Hematopoietic multipotent progenitor cell treated with erythropoietin and hydrocortisone succinate and interleukin-3 and kit ligand, for 8 days (in vitro differentiated cells): ENCODE measurements at places on chromosomes 1 and 21.

GRCh38 chr1:167713330-167714081, 8.3 kb upstream of the MPZL1 start:
- DNase-seq, result peak; percentile 32

DNA sequence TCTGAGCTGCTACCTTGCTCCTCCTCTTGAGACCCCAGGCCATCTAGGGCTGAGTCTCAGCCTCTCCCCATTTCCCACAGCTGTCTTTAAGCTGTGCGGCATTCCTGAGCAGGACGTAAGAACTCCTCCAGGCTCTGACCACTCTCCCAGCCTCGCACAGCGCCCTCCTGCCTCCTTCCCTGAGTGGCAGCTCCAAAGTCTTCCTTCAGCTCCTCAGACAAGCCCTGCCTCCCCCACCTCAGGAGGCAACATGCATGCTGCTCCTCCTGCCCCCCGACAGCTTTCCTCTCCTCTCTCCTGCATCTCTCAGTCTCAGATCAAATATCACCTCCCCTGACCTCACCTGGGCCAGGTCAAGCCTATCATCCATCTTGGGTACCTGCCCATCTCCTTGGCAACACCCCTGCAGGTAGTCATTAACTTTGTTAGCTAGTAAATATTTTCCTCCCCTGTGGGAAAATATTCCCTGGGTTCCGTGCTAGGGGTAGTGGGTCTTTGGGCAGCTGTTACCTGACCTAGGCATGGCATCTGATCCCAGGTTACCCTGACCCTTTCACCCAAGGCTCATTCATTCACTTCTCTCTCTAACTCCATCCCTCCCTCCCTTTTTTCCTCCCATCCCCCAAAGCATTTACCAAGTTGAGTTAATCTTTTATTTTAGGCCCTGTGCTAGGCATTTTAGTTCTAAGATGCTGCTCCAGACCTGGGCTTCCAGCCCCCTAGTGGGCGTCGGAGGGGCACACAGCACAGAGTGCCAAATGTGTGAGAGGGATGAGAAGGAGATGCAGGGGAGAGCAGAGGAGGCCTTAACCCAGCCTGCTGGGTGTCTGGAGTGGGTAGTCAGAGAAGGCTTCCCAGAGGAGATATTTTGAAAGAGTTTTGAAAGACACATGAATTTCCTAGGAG, 419.9 kb downstream of the PTPRU start:
- DNase-seq, result no peak

DNA sequence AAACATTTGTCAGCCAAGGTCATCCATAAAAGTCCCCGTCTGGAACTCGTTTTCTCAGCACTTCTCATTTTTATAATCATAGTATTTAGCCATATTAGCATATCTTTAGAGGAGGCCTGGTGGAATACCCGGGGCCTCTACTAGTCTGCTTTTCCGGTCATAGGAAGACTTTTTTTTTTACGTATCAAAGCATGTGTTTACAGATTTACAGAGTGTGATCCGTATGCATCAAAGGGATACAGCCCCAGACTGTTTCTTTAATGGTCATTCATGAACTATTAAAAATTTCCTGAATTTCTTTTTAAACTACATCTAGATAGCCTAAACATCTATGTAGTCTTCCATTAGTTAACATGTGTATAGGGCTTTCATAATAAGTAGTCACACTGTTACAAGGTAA, 23.5 kb upstream of the DEGS1 start:
- DNase-seq, result no peak

DNA sequence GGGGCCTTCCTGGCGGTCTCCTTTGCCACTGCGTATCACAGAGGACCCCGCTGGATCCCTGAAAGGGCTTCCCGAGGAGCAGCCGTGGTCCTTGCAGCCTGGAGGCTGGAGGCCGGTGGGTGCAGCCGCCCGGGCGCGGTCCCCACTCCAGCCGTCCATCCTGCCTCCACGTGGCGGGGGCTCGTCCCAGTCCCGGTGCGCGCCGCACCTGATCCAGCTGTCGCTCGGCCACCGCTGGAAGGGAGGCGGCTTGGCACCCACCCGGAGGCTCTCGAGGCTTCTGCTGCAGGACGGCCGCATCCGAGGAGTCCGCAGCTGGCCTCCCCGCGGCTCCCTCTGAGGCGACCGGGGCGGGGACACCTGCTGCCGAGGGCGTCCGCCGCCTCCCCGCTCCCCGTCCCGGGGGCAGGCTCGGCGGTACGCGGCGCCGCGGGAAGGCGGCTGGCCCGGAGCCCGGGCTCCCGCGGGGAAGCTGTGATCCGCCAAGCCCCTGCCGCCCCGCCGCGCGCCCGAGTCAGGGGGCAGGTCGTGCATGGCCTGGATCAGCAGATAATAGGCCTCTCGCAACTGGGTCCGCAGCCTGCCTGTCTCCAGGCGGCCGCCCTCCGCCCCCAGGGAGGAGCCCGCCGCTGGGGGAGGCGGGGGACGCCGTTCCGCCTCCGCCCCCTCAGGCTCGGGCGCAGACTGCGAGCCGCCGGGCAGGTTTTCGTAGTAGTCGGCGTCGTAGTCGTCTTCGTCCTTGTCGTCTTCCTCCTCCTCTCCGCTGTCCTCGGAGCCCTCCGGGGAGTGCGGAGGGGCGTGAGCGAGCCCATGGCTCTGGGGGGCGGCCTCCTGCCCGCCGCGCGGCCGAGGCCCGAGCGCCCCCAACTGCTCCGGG, at the start of gene SYDE2:
SYDE2 (minus strand) TSS at position 554 of the 877 bp plus-strand sequence; CDS start at position 534, 20 bp downstream.
- DNase-seq, result peak; percentile 85

DNA sequence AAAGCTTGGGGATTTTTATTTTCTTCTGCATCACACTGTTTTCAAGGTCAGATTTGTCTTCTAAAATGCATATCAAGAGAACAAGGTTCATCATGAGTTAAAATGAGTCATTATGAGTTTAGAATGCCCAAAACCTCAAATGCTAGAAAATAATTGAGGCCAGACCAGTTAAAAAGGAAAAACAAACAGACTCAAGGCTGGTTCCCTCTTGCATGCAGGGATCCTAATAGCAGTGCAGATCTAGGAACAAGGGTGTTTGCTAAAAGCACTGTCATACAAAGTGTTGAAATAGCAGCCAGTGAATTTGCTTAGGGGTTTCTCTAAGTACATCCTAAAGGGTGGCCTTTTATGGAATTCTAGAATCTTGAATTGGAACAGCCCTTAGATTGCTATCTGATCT, 15.3 kb downstream of the BEND5 start:
- no peak for DNase-seq

- peak; percentile 70 for DNase-seq
Observed at GRCh38 chr1:46197964-46198811, at the start of gene POMGNT1. Gene POMGNT1 (minus strand): TSS chr1:46198434. CDS start chr1:46197821, 613 bp downstream.

DNA sequence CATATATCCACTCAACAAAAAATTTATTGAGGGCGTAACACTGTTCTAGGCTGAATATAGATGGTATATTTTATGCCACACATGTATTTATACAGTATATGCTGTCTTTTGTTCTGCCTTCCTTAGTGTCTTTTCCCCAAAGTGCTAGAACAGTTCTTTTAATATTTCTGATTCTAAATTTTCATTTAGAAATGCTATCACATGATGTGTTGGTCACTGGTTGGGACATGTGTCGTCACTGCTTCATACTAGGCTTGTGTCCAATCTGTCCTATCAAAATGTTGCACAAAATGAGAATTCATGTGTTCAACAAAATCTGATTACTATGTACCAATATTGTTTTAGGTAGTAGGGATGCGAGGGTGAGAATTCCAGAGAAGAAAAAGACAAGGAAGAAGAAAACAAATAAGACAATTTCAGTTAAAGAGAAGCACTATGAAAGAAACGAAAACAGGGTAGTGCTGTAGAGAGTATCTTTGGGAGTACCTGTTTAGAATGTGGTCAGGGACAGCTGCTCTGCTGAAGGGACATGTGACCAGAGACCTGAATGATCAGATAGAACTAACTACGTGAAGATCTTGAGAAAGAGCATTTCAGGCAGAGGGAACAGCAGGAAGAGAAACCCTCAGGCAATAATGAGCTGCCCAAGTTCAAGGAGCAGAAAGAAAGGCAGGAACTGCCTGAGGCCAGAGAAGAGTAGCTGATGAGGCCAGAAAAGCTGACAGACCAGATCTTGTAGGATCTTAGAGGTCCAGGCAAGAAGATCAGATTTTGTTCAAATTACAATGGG, 1.3 kb downstream of the KMO start:
- no peak for DNase-seq

- DNase-seq, result no peak
Observed at GRCh38 chr1:215890438-215890837, 323.3 kb downstream of the KCTD3 start.

GRCh38 chr1:16141573-16142336, 14.1 kb downstream of the EPHA2 start:
- DNase-seq, result no peak

- DNase-seq, result peak; percentile 1
Observed at GRCh38 chr1:232868793-232869491, 63.7 kb downstream of the MAP10 start.

- no peak for DNase-seq
Observed at GRCh38 chr1:114623364-114623763, 41.9 kb upstream of the BCAS2 start.

DNA sequence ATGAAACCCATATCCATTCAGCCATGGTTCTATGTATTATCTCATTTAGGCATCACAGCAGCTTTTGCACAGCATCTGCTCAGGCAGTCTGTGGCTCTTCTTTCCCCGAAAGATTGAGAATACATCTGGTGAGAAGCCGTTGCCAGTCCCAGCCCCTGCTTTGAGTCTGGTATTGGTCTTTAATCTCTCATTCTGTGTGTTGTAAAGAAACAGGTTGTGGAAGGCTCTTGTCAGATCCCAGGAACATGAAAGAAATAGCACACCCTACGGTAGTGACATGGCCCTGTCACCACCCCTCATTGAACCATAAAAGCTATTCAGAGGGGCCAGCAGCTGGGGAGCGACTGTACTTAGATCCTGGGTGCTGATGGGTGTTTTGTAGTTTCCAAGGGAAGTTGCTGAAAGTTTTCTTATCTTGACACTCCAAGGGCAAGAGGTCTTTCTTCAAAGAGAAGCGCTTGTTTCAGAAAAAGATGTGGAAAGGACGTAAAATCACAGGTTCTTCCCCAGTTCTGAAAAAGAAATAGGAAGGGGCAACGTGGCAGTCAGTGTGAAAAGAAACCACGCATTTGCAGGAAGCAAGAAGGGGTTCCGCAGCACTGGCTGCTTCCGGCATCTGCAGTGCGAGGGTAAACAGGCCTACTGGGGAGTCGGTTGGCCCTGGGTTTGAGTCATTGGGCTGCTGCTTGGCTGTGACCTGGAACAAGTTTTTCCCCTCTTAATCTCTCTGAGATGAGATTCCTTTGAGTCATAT, 145.0 kb downstream of the DHRS3 start:
- DNase-seq, result peak; percentile 82

DNA sequence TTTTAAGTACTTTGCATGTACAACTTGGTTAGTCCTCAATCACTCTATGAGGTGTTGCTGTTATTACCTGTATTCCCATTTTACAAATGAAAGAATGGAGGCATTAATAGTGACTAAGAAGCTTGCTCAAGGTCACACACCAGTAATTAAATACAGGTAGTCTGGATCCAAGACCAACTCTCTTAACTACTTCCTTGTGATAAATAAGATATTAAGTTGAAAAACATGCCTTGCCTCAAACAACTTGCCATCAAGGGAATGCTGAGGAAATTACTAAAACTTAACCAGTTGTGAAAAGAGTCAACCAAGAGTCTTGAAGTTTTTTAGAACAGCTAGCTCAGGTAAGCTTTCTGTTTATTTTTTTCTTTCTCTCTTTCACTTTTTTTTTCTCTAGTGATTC, 21.0 kb upstream of the LAMC1 start:
- DNase-seq, result no peak

GRCh38 chr1:228378090-228378872, 28.4 kb downstream of the TRIM11 start:
- peak; percentile 54 for DNase-seq

DNA sequence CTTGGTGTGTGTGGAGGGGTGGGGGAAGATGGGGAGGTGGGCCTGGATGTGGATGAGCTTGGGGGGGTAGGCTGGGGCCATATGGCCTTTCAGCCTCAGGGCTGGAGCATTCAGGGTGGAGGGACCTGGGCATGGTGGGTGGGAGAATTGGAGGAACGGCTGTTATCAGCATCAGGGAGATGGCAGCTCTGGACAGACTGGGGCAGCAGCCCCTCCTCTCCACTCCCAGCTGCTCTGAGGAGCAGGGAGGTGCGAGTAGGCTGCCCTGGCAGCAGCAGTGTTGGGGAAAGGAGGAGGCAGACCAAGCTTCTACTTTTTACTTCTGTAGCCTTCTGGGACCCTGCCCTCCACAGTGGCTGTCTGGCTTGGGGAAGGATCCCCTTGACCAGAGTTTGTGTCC, 10.2 kb downstream of the PPFIA4 start:
- DNase-seq, result no peak

DNA sequence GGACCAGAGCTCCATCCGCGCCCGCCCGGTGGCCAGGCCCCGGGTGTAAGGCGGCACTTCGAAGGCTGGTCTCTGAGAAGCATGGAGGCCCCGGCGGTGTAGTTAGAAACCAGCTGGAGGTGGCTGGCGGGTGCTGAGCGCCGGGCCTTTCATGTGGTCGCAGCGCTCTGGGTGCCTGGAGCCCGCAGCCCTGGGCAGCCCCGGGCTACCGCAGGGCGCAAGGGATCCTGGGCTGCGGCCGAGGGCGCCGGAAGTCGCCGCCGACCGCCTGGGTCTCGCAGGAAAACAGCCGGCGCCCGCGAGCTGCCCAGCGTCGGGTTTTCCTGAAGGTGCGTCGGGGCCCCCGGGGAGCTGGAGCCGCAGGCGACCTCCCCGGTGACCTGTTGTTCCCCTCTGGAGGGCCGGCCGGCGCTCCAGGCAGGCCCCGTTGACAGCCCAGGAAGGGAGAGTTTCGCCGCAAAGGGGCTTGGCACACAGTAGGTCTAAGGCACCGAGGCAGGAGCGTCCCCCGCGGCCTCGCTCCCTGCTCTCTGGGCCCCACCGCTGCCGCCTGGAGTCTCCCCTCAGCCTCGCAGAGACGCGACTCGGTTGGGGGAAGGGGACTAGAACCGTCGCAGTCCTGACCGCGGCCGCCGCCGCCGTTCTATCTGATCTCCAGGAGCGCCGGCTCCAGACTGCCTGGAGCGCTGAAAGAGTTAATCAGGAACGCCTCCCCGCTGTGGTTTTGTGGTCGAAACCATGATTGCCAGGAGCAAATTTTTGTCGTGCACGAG, 2.7 kb downstream of the GRHL3 start:
- DNase-seq, result peak; percentile 82

GRCh38 chr1:52733368-52733767, 7.1 kb downstream of the ZYG11B start:
- no peak for DNase-seq

GRCh38 chr1:56107275-56107638, 472.1 kb downstream of the PLPP3 start:
- no peak for DNase-seq

DNA sequence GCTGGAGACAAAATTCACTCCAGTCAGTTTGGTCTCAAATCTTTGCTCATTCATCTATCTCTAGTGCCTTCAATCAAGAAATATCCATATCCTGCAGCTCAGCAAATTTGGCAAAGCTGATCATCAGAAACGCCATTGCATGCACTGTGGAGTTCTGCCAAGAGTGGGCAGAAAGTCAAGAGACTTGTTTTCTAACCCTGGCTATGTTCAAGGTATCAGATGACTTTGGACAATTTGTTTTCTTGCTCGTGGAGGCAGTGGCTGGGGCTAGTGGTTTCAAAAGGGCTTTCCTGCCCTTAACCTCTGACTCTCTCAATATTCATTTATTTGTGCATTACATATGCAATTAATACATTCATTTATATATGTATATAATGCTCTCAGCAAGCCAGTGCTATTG, 12.8 kb upstream of the LRRC52 start:
- no peak for DNase-seq

GRCh38 chr1:198970916-198971315, 332.1 kb downstream of the PTPRC start:
- no peak for DNase-seq

GRCh38 chr1:167943541-167943940, 6.7 kb upstream of the MPC2 start:
- DNase-seq, result no peak
